ENCODE measurements at places on chromosomes 11 and 22.

GRCh38 chr22:26494506-26494905, 10.8 kb downstream of the SRRD start:
- DNase-seq = no peak

DNA sequence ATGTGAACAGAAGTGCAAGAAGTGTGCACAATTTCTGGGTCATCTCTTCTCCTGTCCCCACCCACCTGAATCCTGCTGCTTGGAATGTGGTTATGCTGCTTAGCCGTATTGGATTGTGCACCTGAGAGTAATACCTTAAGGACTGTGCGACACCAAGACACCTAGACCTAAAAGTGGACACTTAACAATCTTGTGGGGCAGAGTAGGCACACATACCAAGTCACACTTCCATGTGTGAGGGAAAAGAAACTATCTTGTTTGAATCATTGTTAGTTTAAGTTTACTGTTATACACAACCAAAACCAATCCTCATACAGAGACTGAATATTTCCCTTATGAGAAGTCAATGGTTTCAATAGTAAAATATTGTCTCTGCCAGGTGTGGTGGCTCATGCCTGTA, 93.7 kb downstream of the CCDC83 start:
- no peak for DNase-seq

DNA sequence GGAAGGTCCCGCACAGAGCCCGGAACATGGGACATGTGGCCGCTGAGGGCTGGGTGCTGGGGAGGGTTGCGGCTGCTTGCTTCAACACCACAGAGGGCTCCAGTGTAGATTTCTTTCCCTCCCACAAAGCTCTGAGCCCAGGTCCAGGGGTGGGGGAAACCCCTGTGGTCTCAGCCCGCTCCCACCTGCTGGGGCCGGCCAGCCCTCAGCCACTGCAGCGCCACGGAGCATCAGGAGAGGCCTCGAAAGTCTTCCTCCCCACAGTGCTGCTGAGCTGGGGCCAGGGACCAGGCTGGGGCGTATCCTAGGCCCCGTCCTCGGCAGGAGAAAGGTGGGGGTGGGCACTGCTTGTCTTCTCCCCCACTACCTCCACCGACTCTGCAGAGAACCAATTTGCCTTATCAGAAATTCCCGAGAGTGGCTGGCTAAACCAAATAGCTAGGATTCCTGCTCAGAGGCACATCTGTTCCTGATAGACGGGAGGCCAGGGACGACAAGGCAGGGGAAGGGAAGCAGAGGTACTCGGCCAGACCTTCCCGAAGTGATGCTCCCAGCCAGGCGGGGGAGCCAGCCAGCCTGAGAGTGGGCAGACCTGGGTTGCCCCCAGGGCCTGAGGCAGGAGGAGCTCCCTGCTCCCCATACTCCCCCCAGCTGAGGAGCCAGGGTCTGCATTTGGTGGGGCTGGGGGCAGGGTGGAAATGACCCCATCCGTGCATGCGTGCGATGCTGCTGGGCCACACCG, 18.7 kb downstream of the IGF2 start:
- DNase-seq = no peak

GRCh38 chr11:119560291-119560690, 137.3 kb upstream of the THY1 start:
- DNase-seq = no peak

GRCh38 chr11:79242616-79243015, 198.2 kb downstream of the TENM4 start:
- DNase-seq = no peak

- no peak for DNase-seq
Measured at GRCh38 chr22:39712751-39713525, 142.4 kb downstream of the CACNA1I start.

DNA sequence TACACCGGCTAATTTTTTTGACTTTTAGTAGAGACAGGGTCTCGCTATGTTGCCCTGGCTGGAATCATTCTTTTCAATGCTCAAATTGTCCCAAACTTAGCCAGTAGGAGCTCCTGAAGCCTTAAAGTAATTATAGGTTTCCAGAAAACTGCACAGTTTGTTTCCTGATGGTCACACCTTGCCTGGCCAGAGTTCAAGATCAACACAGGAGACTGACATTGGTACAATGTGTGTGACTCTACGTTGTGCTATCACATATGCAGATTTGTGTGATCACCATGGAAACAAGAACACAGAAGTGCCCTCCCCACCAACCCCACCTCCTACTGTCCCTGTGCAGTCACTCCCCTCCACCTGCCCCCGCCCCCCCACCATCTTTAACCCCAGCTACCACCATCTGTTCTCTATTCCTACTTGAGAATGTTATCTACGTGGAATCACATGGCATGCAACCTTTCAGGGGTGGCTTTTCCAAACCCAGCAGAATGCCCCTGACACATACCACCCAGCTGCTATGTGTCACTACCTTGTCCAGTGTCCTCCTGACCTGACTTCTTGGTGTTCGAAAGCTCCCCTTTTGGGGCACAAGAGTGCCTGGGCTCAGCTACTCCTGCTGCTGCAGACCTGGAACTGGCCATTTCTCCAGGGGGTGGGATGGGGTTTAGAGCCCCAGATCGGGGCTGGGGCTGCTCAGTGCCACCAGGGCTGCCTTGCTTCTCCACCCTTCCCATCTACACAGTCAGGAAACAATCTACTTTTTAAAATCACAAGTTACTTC, 6.1 kb upstream of the NAP1L4 start:
- DNase-seq = no peak

- DNase-seq = no peak
Measured at GRCh38 chr11:122307476-122308035, 191.5 kb upstream of the BLID start.

GRCh38 chr11:122633219-122633829, 22.2 kb upstream of the UBASH3B start:
- DNase-seq = no peak

Measured in AG09319 (cell line).